ENCODE measurements at places on chromosomes 12 and 14. TPM values are rescaled to one million over a fixed set of nuclear protein-coding genes. Genes with fewer than 3 reads are reported as not detected.
A peak's percentile ranks its signal among the peaks of the same experiment; 100 is the strongest.

- no peak for DNase-seq
Observed at GRCh38 chr12:88398031-88398430, 182.2 kb downstream of the KITLG start.

- DNase-seq = no peak
Observed at GRCh38 chr12:104272938-104273337, 30.6 kb upstream of the EID3 start.

Gene EPYC
- total RNA-seq = not detected

DNA sequence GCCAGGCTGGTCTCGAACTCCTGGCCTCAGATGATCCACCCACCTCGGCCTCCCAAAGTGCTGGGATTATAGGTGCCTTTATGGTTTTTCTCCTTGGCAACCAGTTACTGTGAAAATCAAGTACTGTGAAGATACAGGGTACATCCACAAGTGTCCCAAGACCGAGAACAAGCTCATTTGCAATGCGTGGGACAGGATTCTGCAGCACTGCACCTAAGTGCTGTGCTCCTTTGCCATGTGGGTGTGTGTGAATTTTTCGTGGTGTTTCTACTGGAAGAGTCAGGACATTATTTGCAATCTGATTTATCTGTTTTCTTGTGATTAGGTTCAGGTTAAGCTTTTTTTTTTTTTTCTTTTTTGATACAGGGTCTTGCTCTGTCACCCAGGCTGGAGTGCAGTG, 7.1 kb upstream of the C14orf93 start:
- DNase-seq = no peak

Gene CKAP4
- 83.0 TPM for total RNA-seq

DNA sequence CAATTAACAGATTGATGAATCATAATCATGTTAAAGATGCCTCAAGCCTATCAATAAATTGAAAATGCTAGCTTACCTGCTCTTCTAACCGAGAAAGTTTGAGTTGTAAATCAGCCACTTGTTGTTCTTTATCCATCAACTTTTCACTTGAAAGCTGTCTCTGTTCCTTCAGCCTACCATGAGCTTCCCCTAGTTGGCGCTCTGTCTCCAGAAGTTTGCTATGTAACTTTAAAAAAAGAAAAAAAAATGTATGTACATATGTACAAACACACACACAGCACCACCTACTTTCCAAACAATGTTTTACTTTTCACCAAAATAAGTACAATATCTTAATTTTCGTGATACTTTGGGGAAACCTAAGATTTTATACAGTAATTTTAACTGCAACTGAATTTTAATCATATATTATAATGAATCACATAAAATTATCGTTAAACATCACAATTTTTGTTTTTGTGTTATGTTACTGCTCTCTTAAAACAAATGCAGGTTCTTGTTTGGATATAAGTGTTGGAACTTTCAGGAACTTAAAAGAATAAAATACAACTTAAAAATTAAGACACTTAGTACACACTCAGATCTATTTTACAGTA, 101.2 kb downstream of the EEA1 start:
- peak; percentile 67 for DNase-seq

Gene IL23A
- 0.43 TPM for total RNA-seq

Gene RNASE13
- not detected for total RNA-seq

DNA sequence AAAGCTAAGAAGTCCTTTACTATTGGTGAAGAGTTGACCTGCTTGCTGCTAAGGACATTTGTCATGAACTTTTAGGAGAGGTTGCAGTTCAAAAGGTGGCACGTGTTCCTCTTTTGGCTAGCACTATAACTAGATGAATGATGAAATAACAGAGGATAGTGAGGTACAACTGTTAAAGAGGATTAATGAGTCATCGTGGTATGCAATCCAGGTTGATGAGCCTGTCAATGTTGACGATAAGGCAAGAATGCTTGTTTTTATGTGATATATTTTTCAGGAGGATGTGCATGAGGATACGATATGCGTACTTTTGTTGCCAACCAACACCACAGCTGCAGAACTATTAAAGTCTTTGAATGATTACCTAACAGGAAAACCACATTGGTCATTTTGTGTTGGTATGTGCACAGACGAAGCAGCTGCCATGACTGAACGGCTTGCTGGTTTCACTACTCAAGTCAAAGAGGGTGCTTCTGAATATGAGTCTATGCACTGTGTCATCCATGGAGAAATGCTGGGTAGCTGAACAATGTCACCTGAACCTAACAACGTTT, 10.6 kb downstream of the CEP128 start:
- peak; percentile 94 for DNase-seq

Gene ADAMTS20
- 0.03 TPM for total RNA-seq

GRCh38 chr14:89110110-89110509, 285.7 kb downstream of the TTC8 start:
- no peak for DNase-seq

- no peak for DNase-seq
Observed at GRCh38 chr12:119476951-119477350, 116.6 kb upstream of the TMEM233 start.
